H4 (cell line): ENCODE measurements at places on chromosomes 4 and X. TPM values are rescaled to one million over a fixed set of nuclear protein-coding genes. Genes with fewer than 3 reads are reported as not detected.
A peak's percentile ranks its signal among the peaks of the same experiment; 100 is the strongest.

- no peak for DNase-seq
These were observed 1443.0 kb downstream of the PCDH7 start for GRCh38 chr4:32163125-32163524.

DNA sequence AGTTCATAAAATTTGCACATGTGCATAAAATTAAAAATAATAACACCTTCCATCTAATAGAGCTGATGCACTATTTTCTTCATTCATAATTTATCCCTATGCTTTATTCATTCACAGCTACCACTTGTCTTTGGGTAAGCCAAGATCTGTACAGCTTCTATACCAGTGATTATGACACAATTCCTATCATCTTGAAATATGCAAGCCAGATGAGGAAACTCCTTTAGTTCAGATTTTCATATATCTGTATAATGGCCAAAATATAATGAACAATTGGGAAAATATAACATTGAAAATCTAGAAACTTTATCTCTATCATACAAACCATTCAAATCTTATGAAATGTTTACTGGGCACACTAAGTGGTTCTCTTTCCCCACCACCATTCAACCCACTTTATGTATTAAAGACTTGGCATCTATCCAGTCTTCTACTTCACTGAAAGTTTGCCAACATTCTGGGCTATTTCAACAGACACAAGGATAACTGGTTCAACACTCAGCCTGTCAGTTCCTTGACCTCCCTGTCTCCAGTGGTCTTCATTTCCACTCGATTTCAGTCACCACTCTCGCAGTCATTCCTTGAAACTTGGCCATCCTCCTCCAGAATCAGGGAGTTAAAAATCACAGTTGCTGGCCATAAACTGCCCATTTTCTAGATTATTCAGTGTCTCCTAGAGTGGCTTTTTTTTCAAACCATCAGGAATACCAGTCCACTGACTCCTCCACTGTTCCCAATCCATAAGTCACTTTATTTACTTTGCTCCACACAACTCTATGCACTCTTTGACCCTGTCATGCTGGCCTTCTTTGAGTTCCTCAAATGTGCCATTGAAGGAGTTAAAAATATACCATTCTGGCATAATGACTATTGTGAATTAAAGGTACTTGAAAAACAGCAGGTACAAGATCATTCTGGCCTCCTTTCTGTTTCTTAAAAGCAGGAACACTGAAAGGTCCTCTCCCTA, 85.5 kb downstream of the CAMK2D start:
- no peak for DNase-seq

GRCh38 chr4:183960046-183960420, 54.9 kb downstream of the STOX2 start:
- DNase-seq, result peak; percentile 25

- DNase-seq, result no peak
These were observed 49.8 kb upstream of the HSD17B10 start for GRCh38 chrX:53483838-53484405.

GRCh38 chrX:28581522-28581921, 5.7 kb upstream of the IL1RAPL1 start:
- DNase-seq, result no peak

- DNase-seq, result peak; percentile 54
These were observed 74.5 kb upstream of the BOD1L1 start for GRCh38 chr4:13701937-13702446.

Gene SGCB
- 12.4 and 13.4 TPM in 2 replicates for total RNA-seq

Gene CLDN2
- total RNA-seq, result not detected in 2 replicates

Gene RBMX
- total RNA-seq, result 690 and 772 TPM in 2 replicates

Gene SULT1E1
- total RNA-seq, result 1.6 and 3.1 TPM in 2 replicates
